ENCODE measurements at places on chromosomes 3 and 15.

- no peak for DNase-seq
Observed at GRCh38 chr3:88807491-88808105, 299.8 kb upstream of the EPHA3 start.

GRCh38 chr3:141094790-141095545, 43.8 kb downstream of the SPSB4 start:
- DNase-seq: no peak

- DNase-seq: no peak
Observed at GRCh38 chr15:68356778-68357177, 75.2 kb downstream of the ITGA11 start.

GRCh38 chr3:188978421-188979171, 193.2 kb upstream of the TPRG1 start:
- no peak for DNase-seq
